ENCODE measurements at places on chromosomes 11 and 22.

- DNase-seq, result peak; percentile 72
Measured at GRCh38 chr11:128405714-128406662, 181.4 kb downstream of the ETS1 start.

- peak; percentile 12 for DNase-seq
Measured at GRCh38 chr11:74171630-74171968, 510 bp downstream of the PPME1 start.

GRCh38 chr11:64025205-64025604 is 10.5 kb upstream of the FLRT1 start:
- DNase-seq, result no peak

DNA sequence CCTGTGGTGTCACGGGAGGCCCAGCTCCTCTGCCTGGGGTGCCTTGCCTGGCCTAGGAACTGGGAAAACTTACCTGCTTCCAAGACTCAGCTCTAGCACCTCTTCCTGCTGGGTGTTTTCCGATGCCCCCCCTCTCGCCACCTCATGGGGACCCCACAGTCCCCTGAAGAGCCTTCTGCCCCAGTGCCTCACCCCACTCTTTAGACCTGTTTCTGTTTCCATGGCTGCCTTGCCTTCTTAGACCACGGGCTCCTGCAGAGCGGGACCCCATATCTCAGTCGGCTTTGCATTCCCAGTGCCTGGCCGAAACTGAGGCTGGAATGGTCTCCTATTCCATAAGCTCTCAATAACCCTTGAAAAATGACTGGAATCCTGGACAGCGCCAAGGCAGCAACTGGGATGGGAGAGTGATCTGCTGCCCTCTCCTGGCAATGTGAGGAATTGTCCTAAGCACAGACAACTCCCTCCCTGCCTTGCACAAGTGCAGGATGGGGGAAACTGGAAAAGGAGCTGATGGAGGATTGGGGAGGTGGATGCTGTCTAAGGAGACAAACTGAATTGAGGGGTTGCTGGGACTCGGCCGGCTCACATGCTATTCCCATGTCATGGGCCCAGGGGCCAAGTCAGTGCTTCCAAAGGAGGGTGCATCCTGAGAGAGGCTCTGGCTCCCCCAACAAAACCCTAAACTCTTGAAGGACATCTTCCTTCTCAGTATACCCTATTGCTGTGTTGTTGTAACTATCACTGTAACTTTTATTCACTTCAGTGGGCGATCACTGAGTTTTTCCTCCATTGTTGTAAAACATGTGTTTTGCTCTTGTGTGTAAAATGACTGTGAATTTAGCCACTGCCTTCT is 26.6 kb upstream of the IL17RA start:
- peak; percentile 85 for DNase-seq

- DNase-seq, result no peak
Measured at GRCh38 chr22:45870011-45870410, 107.0 kb downstream of the WNT7B start.

Measured in choroid plexus epithelial cell (primary cell).